Activated CD4-positive, alpha-beta T cell treated with anti-CD3 and anti-CD28 coated beads for 4 hours (primary cell): ENCODE measurements at places on chromosomes 5 and 9.
A peak's percentile ranks its signal among the peaks of the same experiment; 100 is the strongest.

GRCh38 chr5:132556763-132557477, at the start of gene RAD50:
TSS of gene RAD50 (plus strand) at chr5:132556977. CDS start at chr5:132557325, 348 bp downstream.
- DNase-seq, result peak; percentile 89

DNA sequence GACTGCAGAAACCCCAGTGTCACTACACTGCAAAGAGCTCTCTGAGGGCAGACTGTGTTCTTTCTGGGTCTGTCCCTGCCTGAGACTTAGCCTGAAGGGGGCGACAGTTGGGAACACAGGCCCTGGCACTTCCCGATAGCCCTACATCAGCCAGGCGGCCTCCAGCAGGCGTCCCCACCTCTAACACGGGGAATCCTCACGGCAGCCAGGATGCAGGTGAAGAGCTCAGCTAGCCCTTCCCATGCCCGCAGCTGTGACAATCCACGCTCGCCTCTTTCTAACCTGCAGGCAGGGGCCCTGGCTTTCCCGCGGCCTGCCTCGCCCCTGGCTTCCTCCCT, 5.9 kb downstream of the MED22 start:
- no peak for DNase-seq

DNA sequence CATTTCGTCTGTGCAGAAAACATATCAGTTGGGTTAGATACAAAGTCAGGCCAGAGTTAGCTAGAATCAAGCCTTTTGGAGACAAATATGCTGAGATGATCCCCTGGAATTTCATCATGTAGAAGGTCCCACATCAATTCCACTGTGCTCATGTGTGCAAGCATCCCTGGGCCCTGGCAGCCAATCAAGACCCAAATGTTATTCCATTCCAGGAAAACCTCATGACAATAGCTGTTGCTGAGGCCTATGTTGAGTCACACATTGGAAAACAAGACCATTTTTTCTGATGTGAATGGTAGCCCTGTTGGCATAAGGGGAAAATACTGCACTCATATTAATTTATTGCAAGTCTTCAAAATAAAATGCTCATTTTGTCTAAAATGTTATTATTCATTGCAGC, 11.5 kb downstream of the SPOCK1 start:
- DNase-seq, result no peak

GRCh38 chr5:114952876-114953275, 216.8 kb downstream of the TRIM36 start:
- DNase-seq, result no peak

GRCh38 chr5:31075981-31076380, 117.5 kb upstream of the CDH6 start:
- DNase-seq, result no peak

DNA sequence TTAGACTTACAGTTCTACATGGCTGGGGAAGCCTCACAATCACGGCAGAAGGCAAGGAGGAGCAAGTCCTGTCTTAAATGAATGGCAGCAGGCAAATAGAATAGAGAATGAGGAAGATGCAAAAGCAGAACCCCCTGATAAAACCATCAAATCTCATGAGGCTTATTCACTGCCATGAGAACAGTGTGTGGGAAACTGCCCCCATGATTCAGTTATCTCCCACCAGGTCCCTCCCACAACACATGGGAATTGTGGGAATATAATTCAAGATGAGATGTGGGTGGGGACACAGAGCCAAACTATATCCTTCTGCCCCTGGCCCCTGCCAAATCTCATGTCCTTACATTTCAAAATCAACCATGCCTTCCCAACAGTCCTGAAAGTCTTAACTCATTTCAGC, 367.1 kb downstream of the MED10 start:
- DNase-seq, result no peak

DNA sequence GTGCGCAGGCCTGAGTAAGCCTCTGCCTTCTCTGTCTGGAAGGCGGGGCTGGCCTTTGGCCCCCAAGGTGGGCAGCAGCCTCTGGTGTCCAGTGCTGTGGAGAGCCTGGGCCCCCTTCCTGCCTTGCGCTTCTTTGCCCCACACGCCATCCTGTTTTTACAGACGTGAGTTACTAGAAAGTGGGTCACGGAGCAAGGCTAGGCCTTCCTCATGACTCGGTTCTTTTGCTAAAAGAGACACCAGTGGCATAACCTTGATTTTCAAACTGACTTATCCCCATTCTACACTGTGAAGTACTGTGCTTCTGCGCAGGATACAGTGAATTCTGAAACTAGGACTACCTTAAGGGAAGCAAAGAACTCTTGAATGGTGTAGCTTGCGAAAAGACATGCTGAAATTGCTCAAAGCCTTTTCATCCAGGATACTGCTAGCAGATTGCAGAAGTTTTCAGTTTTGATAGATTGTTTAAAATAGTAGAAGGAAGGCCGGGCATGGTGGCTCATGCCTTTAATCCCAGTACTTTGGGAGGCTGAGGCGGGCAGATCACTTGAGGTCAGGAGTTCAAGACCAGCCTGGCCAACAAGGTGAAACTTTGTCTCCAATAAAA, 7.2 kb downstream of the ROPN1L start:
- DNase-seq, result no peak

DNA sequence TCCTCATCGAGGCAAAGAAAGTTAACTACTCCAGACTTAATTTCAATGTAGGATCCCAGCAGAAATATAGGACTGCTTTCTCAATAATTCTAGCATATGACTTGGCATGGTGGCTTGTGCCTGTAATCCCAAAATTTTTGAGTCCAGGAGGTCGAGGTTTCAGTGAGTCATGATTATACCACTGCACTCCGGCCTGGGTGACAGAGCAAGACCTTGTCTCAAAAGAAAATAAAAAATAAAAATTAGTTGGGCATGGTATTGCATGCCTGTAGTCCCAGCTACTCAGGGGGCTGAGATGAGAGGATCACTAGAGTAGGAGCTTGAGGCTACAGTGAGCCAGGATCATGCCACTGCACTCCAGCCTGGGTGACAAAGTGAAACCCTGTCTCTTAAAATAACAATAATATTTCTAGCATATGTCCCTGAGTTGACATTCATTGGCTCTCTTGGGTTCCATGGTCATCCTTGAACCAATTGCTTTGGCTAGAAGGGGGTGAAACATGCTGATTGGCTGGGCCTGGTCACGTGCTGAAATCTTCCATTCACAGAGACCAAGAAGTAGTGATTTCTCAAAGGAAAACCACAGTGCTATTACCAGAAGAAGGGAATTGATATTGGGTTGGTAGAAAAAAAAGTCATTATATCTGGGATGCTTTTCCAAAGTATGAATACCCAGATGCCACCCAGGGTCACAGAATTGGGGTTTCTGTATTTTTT, 31.6 kb upstream of the GARNL3 start:
- DNase-seq, result no peak

DNA sequence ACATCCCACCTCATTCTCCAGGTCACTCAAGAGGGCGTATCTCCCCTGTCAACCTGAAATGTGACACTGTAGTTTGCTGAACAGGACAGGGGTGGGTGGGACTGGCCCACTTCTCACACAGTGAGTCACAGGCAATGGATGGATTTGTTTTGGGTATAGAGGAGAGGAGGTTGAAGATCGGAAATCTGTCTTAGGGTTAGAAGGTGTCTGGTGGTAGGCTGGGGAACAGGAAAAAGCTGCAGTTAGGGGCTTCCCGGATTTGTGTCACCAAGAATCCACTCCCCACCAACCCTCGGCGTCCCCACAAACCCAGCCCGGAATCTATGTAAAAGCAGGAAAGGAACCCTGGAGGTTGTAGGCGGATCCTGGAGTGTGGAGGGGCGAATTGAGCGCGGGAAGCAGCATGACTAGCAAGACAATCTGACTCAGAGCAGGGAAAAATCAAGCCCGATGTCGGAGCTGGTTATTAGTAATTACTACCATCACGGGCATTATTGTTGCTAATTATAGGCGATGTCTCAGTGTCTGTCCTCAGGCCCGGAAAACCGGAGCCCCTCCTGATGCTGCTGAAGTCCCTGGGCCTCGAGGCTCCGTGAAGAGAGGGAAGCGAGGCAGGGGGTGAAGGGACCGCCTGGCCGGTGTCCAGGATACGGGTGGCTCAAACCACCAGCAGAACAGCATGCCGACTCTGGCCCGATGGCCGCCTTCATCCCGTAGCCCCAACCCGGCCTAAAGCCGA, 1.7 kb upstream of the IRX1 start:
- no peak for DNase-seq

- DNase-seq, result no peak
Measured at GRCh38 chr5:17995997-17996396, 361.7 kb downstream of the TAF11L14 start.

DNA sequence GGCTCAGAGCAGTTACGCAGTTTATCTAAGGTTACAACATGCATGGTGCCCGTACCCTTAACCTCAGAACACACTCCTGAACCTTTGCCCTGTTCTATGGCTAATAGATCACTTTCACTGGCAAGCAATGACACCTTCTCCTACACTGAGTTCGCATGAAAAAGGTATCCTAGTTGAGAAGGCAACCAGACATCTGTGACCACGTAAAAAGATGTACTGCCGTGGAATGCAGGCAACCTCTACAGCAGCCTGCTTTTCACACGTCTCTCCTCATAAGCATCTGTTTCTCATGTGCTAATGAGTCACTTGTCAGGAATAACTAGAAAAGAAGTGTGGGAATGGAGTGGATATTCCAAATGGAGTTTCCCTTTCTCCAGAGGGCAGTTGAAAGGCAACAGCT, 71.4 kb downstream of the FBXO38 start:
- DNase-seq, result no peak

- no peak for DNase-seq
Measured at GRCh38 chr5:53167836-53168235, 58.3 kb upstream of the MOCS2 start.

- DNase-seq, result no peak
Measured at GRCh38 chr5:81972492-81972783, 615 bp downstream of the ATG10 start.

- no peak for DNase-seq
Measured at GRCh38 chr5:176862330-176862995, 36.7 kb downstream of the HK3 start.

DNA sequence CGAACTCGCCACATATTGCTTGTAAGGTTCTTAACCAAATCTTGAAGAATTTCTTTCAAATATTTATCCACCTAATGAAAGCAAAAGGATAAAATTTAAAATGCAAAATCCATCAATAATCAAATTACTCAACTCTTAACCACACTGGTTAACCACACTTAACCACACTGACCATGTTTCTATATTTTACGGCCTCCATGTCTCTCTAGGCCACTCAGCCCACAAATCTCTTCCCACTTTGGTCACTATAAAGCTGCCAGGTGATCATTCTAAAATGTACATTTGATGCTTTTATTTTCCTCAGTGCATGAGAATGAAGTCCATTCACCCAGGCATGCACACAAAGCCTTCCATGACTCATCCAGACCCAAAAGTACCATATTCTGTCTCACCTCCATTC, 56.4 kb upstream of the OR2K2 start:
- DNase-seq, result no peak

GRCh38 chr5:95631991-95632675, 12.2 kb downstream of the GPR150 start:
- DNase-seq, result peak; percentile 76

- no peak for DNase-seq
Measured at GRCh38 chr5:30405821-30406220, 787.7 kb upstream of the CDH6 start.

GRCh38 chr5:135737701-135738563, 96.5 kb upstream of the SLC25A48 start:
- no peak for DNase-seq

- DNase-seq, result peak; percentile 46
Measured at GRCh38 chr5:172004824-172005237, 1.6 kb downstream of the FBXW11 start.

GRCh38 chr9:86178503-86178902, 79.1 kb upstream of the GOLM1 start:
- no peak for DNase-seq

DNA sequence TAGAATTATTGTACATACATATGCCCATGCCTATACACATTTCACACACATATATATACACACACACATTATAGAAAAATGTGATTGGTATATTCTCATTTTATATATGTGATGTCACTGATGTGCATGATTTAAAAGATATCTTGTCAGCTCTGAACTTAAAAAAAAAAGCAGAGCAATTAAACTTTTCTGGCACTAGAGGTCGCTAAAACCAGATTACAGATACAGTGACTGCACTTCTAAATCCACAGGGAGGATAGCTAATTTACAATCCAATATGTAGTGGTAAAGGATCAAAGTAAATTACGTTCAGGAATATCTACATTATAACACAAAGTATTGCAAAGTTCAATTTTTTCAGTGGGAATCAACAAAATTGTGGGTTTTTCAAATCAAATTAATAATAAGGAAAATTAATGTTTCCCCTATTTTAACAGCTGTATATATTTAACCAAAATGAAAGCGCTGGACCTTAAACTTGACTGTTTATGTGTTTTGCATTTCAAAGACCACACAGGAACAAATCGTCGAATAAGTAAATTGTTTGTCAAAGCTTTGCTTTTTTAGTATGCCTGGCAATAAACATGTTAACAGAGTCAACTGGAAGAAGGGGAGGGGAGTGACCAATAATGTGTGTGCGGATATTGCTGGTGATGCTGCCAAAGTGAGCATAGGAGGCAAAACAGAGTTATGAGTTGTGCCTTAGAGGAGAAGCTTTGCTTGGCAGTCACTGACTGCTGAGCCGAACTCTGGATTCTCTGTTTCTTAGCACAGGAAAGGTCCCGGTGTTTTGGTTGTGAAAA, 1201.4 kb upstream of the C9orf72 start:
- DNase-seq, result no peak

- DNase-seq, result no peak
Measured at GRCh38 chr9:2729721-2730120, 12.4 kb downstream of the KCNV2 start.
